ENCODE measurements at places on chromosomes 3 and 15.

- no peak for DNase-seq
Observed at GRCh38 chr3:112848196-112848595, 1.5 kb upstream of the CD200R1L start.

GRCh38 chr15:81407718-81408117, 33.7 kb upstream of the TMC3 start:
- DNase-seq, result no peak

GRCh38 chr3:153023896-153024295, 138.1 kb upstream of the RAP2B start:
- no peak for DNase-seq

DNA sequence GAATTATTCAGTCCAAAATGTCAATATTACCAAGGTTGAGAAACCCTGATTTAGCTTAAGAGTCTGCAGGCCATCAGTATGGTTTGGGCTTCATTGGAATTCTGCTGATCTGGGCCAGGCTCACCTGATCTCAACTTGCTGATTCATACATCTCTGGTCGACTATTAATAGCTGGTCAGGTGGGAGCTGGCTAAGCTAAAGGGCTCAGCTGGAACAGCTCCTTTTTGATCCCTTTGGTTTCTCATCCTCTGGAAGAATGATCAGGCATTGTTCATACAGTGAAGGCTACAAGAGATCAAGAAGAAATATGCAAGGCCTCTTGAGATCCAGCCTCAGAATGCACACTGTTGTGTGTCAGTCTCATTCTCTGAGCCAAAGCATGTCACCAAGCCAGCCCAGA, 123.3 kb upstream of the MME start:
- DNase-seq, result no peak

GRCh38 chr15:33830351-33830750, 137.9 kb upstream of the CHRM5 start:
- no peak for DNase-seq

DNA sequence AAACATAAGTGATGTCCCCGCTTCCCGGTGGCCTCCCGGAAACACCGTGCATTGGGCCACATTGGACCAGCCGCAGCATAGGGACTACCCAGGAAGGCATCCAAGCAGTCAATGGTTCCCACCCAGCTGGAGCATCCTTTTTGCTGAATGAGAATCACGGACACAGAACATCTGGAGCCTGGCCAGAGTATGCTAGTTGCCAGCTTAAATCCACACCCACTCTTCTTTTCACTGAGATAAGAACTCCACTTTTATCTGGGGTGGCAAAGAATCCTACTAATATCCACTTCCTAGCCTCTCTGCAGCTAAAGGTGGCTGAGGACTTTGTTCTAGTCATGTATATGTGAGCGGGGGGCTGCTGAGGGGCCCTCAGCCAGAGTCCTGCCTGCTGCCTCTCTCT, 95.2 kb upstream of the PLXNA1 start:
- DNase-seq, result no peak

DNA sequence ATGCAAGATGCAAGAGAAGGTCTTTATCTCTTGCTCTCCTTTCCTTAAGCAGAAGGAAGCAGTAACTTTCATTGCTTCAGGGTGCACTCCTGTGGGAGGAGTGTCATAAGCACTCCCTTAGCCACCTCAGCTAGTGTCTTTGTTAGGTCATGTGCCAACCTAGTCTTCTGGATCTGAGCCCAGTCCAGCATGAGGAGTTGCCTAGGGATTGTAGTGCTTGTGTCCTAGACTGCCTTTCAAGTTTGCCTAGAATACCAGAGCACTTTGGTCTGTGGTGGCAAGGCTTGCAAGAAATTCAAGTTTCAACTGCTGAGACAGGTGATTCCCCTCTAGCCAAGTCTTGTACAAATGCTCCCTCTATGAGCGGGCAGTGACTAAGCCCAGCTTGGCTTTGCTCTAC, 633.6 kb downstream of the ZNF385D start:
- no peak for DNase-seq

DNA sequence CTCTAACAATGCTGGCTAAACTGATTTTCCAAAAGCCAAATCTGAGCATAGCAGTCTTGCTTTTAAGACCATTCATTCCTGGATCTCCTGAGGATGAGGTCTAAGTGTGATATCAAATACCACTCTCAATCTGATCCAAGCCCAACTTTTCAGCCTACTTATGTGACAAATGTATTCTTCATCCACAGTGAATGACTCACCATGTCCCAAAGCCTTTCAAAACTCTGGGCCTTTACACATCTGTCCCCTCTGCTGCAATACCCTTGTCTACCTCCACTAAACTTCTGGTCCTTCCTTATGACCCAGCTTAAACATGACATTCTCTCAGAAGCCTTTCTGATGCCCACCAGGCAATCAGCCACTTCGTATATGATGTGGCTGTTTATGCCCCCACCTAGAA, 4.6 kb downstream of the ANAPC13 start:
- DNase-seq, result no peak

DNA sequence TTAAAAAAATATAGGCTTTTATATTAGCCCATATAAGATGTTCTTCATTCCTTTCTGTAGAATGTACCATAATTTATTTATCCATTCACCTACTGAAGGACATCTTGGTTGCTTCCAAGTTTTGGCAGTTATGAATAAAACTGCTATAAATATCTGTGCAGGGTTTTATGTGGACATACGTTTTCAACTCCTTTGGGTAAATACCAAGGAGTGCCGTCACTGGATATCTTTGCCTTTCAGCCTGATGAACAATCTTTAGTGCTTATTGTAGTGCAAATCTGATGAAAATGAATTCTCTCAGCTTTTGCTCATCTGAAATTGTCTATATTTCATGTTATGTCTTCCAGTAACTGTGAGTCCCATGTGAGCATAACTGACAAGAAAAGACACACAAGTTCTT, 26.6 kb upstream of the BLM start:
- DNase-seq, result no peak

DNA sequence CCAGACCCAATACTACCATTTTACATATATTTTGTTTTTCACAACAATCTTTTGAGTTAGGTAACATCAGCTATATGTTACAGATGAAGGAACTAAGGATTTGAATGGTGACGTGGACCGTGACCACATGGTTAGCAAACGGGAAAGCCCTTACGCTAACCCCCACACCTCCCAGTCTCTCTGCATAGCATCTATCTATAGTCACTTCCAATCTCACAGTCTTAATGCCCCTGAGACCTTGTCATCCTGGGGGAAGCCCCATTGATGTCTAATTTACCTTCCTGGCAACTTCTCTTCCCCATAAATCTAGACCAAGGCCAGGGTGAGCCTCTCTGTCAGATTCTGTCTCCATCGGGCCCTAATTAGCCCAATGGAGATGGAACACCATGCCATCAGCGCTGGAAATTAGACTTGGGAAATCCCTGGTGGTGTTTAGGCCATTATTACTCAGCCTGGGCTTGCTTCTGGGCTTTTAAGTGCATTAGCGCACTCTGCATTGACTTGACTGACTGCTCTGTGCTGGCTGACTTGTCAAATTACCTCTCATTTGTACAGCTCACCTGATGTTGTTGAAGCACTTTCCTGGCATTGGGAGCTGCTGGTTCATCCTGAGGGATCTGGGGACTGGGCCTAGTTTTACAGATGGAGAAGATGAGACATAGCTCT, 34.0 kb upstream of the SH3GL3 start:
- DNase-seq, result no peak

GRCh38 chr3:62600033-62600432, 226.7 kb upstream of the FEZF2 start:
- no peak for DNase-seq

GRCh38 chr3:46299608-46300460, 54.1 kb upstream of the CCR2 start:
- no peak for DNase-seq

GRCh38 chr15:42401544-42402454, 42.5 kb downstream of the CAPN3 start:
- no peak for DNase-seq

DNA sequence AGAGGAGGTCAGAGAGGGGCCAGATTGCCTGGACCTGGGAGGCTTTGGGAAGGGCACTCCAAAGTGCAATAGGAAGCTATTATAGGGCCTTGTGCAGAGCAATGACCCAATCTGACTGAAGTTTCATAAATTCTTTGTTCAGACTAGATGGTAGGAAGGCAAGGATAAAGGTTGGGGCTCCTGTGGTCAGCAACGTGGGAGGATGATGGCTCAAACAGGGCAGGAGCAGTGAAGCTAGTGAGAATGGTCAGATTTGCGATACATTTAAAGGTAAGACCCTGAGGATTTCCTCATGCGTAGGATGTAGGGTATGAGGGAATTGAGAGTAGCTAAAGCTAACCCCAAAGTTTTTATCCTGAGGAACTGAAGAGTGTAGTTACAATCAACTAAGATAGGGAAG, 139.0 kb downstream of the USP13 start:
- no peak for DNase-seq

GRCh38 chr3:176051766-176052165, 1145.5 kb downstream of the TBL1XR1 start:
- no peak for DNase-seq

GRCh38 chr15:77350792-77351191, 69.1 kb downstream of the PEAK1 start:
- DNase-seq, result no peak

DNA sequence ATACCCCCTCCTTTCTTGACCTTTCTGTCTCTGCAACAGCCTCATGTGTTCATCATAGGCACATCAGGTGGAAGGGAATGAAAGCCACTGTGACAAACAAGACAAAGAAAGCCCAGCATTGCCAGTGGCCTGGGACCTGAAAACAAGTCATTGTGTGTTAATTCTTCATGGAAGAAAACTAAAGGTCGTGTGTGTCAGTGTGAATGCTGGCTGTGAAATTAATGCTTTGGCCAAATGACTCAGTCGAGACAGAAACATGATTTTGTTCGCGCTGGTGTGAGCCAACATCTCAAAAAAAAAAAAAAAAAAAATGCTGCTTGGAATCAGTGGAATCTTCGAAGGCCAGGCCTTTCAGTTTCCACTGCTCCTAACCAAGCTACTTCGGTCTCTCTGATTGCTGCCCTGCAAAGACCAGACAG, 386.5 kb upstream of the PROK2 start:
- DNase-seq, result no peak

- DNase-seq, result no peak
Observed at GRCh38 chr3:140247775-140248174, 312.8 kb downstream of the CLSTN2 start.

DNA sequence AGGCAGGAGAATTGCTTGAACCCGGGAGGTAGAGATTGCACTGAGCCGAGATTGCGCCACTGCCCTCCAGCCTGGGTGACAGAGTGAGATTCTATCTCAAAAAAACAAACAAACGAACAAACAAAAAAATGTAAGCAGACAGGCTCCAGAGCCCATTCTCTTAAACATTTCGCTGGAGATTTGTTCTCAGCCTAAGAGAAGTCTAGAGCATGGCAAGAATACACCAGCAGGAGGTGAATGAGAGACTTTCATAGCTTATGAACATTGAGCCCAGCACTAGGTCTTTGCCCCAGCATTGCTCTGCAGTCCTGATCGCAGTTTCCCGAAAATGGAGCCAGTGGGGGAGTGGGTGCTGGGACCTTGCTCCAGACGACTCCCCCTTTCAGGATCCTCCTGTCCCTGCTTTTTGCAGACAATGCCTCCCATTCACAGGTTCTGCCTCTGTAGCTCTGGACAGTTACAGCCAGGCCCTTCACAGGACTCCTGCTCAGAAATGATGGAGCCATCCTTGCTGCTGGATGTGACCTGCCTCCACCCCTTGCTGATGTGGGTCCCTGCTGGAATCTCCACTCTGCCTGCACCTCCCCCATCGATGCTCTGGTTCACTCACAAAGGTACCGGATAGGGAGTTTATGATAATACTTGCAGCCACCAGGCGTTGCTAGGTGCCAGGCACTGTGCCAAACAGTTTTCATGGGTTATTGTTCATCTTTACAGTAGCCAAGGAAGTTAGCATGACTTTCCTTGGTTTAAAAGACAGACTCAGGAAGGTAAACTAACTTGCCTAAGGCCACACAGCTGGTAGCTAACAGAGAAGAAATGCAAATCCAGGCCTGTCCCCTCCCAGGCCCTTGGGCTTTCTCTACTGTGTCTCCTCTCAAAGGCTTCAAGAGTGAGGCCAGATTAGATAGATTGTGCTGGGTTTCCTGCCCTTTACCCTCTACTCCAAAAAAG, 329.7 kb upstream of the TLE3 start:
- no peak for DNase-seq

DNA sequence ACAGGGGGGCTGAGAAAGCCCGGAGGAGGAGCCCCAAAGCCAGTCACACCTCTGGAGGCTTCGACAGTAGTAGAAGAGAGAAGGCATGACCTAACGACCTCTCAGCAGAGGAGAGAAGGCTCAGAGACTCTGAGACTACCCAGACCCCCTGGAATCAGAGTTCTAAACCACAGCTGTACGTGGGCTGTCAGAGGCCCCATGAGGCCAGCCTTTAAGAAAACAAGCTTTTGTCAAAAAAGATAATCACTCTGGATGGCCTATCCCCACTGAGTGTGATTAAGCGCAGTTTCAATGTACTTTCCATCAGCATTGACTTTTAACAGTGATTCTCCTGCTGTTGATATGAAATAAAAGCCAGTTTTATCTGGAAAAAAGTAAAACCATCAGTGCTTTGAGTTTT, 330.3 kb downstream of the CLSTN2 start:
- no peak for DNase-seq

DNA sequence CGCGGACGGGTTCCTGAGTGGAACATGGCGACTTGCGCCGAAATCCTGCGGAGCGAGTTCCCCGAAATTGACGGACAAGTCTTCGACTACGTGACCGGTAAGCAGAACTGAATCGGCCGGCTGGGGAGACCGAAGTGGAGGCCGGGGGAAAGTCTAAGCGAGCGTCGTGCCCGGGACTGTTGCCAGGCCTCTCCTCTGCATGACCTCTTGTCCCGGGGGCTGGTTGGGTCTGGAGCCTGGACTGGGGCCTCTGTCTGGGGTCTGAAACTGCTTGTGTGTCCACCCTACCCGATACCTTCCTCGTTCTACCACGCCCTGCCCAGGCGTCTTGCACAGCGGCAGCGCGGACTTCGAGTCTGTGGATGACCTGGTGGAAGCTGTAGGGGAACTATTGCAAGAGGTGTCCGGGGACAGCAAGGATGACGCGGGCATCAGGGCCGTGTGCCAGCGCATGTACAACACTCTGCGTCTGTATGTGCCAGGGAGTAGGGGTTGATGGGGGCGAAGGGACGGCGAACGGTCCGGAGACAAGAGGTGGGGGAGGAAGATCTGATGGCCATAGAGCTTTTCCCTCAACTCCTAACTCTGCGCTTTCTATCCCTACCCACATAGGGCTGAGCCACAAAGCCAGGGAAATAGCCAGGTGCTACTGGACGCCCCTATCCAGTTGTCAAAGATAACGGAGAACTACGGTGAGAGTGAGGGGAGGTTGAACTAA, at the start of gene ABCF3:
ABCF3 (plus strand) TSS at position 16 of the 718 bp plus-strand sequence; CDS start at position 25, 9 bp downstream.
- DNase-seq, result no peak
